Stimulated activated CD4-positive, alpha-beta T cell treated with anti-CD3 and anti-CD28 coated beads, Interleukin-4, amount 100 ng/mL, for 24 hours (primary cell): ENCODE measurements at places on chromosomes 3 and 15.

- no peak for DNase-seq
Observed at GRCh38 chr15:100893964-100894295, 14.3 kb downstream of the ALDH1A3 start.

- DNase-seq, result no peak
Observed at GRCh38 chr15:58513008-58513407, 81.2 kb downstream of the LIPC start.

DNA sequence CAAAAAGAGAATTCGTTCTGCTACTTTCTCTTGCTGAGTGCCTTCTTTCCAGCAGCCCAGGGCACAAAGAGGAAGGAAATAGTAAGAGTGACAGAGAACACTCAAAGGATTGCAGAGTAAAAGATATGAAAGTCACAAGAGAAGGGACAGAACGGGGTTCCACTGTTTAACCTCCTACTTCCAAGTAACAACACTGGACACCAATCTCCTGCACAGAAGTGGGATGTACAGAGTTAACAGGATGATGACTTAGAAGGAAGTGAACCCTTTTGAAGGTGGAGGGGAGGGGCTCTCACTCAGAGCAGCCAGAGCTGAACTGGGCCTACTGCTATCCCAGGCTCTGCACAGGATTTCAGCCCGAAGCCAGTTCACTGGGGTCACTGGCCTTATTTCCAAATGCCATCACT lies 130.1 kb upstream of the PRICKLE2 start:
- DNase-seq, result no peak

- no peak for DNase-seq
Observed at GRCh38 chr3:53534216-53534615, 39.8 kb downstream of the CACNA1D start.

DNA sequence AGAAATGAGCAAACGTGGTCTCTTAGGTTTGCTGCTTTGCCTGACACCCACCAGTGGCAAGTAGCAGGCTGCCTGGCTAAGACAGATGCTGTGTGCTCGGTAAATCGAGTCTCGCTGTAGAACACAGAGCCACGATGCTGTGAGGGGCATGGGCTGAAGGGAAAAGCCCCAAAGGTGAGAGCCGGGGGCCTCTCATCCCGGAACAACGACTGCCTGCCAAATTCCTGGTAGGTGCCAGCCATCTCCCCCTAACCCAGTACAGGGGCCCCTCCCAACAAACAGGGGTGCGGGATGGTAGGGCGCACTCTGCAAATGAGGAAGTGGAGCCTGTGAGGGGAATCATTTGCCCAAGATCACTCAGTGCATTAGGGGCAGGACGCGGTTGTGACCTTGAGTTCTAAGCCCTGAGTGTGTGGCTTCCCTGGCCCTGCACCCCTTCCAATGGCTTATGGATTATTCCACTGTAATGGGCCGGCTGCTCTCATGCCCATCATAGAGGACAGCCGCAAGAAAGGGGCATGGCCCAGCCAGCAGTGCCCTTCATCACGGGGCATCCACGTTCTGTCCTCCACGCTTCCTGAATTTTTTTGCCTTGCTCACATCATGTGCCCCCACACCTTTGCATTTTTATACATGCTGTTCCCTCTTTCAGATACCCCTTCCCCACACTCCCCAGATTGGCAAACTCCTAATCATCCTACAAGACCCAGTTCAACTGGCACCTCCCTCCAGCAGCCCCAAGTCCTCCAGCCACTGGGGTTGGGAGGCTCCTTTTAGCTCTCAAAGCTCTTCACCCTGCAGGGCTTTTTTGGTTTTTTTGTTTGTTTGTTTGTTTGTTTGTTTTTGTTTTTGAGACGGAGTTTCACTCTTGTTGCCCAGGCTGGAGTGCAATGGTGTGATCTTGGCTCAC lies 125.4 kb downstream of the NUP210 start:
- no peak for DNase-seq

DNA sequence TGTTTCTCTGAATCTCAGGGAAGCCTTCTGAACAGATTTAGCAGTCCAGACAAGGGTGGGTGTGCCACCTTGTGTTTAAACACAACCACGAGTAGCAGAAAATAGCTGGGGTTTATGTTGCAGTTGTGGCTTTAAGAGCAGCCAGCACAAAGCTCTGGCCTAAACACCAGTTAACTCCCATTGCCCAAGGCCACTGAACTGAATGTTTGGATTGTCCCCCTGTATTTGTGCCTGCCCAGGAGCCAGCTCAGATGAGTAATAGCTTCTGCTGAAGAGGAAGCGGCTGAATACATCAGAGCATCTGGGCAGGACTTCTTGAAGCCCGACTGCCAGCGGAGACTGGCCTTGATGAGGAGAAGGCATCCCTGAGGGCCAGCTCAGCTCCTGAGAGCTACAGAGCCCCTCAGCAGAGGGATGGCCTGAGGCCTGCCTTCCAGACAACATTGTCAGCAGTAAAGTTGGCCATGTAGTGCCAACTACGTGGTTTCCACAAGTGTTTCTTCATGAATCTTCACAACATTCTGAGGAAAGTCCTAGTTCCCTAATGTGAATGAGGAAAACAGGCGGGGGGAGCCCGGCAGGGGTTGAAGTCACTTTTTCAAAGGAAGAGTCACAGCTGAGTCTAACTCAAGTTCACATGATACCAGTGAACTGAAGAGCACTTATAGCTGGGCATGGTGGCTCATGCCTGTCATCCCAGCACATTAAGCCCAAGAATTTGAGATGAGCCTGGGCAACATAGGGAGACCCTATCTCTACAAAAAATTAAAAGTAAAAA lies 65.8 kb upstream of the ZBTB38 start:
- no peak for DNase-seq

GRCh38 chr3:68941055-68941454 lies 8.7 kb upstream of the TAFA4 start:
- no peak for DNase-seq

DNA sequence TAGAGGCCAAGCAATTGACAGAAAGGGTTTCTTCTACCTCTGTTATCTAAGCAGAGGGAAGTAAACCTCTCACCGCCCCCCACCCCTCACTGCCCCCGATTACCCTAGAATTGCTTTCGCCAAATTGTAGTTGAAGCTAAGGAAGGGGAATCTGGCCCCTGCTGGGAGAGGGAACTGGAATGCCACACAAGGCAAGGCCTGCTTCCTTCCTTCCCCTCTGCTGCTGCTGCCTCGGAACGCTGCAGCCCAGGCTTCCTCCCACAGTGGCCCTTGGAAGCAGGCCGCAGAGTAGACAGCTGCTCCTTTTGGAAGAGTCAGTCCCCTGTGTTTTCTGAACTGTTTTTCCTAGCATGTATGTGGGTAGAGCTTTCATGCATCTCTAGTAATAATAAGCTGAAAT lies 21.6 kb downstream of the RLBP1 start:
- DNase-seq, result no peak

DNA sequence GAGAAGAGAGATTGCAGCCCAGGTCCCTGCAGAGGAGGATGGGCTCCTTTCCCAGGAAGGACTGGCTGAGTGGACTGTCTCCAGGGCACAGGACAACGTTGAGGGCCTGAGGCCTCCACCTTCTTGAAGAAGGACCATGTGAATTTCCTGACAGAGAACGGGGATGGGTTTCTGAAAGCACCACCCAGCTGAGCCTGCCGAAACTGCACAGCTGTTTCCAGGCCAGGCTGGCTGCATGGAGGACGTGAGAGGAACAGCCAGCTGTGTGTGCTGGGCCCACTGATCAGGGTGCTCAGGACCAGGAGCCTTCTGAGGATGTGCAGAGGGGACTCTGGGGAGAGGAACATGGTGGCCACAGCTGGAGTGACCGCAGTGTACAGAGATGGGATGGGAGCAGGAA lies 39.2 kb downstream of the HMCES start:
- no peak for DNase-seq

- DNase-seq, result no peak
Observed at GRCh38 chr3:53530205-53530604, 35.8 kb downstream of the CACNA1D start.

GRCh38 chr3:34200576-34200975 lies 402.1 kb downstream of the PDCD6IP start:
- DNase-seq, result no peak

- no peak for DNase-seq
Observed at GRCh38 chr3:62329971-62330370, 43.4 kb downstream of the FEZF2 start.

DNA sequence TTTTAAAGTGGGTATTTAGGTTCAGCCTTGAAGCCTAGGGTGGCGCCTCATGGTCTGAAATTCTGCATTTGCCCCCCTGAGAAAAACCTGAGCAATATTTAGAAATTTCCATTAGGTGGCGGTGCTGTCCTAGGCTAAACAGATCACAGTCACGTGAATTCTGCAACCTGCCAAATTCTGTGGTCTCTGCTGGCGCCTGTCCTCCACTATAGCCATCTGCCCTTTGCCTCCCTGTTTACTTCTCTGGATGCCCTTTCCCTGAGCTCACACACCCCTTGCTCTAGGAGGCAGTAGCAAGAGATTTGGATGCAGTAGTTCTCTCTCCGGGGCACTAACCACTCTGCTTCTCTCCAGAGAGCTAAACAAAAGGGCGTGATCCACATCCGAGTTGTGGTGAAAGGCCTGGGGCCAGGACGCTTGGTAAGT lies 9.1 kb downstream of the MRPS11 start:
- peak; percentile 9 for DNase-seq

DNA sequence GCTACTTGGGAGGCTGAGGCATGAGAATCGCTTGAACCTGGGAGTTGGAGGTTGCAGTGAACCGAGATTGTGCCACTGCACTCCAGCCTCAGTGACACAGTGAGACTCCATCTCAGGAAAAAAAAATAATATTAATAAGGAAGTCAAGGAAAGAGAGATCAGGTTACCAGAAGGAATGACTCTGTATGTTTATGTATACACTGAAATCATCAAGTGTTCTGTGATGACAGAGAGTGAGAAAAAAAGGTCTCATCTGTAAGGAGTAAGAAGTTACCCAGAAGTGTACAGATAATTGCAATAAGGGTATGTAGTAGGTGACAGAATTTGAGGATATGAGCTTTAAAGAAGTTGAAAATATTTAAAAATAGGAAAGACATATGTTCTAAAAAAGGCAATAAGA lies 4.3 kb upstream of the CCDC50 start:
- no peak for DNase-seq

GRCh38 chr15:82689147-82689546 lies 20.5 kb downstream of the AP3B2 start:
- DNase-seq, result no peak

- DNase-seq, result no peak
Observed at GRCh38 chr3:155640098-155640497, 104.8 kb downstream of the PLCH1 start.

GRCh38 chr3:194282436-194283122 lies 68.5 kb downstream of the CPN2 start:
- DNase-seq, result no peak

DNA sequence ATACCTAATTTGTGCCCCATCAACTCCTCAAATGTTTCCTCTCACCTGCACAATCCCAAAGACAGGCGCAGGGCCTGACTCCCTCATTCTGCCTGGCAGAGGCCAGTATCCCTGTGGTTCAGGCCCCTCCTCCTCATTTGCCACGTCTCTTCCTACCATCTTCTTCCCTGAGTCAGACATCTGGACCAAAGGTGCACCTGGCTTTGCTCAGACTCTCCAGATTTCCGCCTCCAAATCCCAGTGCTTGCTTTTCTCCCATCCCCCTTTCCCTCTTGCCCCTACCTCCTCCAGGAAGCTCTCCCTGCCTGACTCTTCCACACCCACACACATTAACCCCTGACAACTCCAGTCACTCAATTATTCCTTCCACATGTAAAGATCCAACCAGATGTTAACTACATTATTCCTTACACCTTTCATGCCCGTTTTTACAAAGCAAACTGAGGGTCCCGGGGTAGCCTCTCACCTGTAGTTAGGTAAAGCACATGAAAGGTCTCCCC lies 19.6 kb downstream of the SEMA7A start:
- DNase-seq, result no peak

GRCh38 chr15:62047282-62047827 lies 12.9 kb downstream of the VPS13C start:
- DNase-seq, result no peak

DNA sequence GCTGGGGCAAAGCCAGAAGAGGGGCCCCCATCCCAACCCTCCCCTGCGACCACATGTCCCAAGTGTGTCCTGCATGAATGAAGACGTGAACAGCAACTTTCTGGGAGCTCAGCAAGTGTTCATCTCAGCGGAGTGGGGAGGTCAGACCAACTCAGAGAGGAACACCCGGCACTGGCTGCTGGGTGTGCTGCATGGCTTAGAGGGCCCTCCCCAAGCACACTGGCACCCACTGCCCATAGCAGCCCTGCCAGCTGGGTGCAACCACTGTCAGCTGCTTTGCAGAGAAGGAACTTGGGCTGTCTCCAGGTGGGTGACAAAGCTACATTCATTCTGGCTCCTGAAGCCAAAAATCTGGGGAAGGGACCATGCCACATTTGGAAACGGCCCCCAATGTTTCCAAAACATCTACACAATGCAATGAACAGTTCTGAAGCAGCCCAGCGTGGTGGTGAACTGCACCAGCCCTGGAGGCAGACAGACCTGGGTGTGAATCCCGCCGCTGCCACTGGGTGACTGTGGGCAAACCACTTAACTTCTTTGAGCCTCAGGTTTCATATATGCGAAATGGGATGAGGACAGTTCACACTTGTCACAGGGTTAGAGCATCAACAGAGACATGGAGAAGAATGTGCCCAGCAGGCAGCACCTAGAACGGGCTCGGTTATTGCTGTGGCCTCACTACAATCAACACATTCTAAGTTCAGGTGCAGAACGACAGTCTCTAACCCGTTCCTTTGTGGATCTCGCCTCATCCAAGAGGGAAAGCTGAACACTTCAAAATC lies 145.4 kb downstream of the NUP210 start:
- no peak for DNase-seq

DNA sequence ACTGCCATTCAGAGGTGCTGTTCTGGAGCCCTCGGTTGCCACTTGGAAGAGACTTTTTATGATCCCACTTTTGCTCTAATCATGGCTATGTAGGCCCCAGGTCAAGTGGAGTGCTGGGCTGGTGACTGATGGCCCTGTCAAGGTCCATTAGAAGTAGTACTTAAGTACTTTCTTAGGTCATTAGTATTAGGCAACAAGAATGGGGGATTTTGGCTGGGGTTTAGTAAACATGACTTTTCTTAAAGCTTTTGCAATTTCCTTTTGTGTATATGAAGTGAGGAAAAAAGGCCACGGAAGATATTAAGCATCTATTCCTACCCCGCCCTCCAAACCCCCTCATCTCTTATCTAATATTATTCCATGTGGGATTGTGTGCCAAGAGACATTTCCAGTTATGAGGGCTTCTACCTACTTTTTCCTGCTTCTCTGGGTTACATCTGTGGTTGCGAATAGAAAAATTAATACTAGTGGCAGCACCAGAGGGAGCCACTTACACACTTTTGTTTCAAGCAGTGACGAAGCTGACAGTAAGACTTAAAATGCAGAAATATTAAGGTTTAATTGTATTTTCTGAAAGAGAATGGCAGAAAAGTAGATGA lies 13.9 kb downstream of the NLGN1 start:
- DNase-seq, result no peak

GRCh38 chr15:100937171-100937570 lies 18.0 kb downstream of the LRRK1 start:
- no peak for DNase-seq

DNA sequence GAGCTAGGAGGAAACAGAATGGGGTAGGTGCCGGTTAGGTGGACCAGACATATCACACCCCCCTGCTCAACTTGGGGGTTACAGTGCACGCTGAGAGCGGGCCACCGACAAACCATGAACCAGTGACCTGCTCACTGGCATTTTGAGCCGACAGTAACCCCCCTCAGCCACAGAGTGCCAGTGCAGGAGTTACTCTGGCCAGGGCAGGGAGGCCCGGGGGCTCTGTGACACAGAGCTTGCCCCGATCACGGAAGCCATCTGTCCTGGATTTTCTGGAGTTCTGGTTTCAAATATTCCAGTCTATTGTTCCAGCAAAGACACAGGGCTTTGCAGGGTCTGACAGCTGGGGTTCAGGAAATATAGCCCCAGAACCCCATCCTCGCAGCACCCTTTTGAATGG lies 225.2 kb downstream of the VPS13C start:
- DNase-seq, result no peak

- DNase-seq, result no peak
Observed at GRCh38 chr15:99764522-99764921, 31.3 kb upstream of the LYSMD4 start.
